T-helper 9 cell (primary cell): ENCODE measurements at places on chromosomes 6 and 20.

- no peak for DNase-seq
Measured at GRCh38 chr6:56356426-56356825, 109.0 kb upstream of the COL21A1 start.

GRCh38 chr6:139474145-139475108, 100.0 kb upstream of the CITED2 start:
- DNase-seq = no peak

- DNase-seq = no peak
Measured at GRCh38 chr6:155325700-155326516, 11.6 kb upstream of the TFB1M start.

DNA sequence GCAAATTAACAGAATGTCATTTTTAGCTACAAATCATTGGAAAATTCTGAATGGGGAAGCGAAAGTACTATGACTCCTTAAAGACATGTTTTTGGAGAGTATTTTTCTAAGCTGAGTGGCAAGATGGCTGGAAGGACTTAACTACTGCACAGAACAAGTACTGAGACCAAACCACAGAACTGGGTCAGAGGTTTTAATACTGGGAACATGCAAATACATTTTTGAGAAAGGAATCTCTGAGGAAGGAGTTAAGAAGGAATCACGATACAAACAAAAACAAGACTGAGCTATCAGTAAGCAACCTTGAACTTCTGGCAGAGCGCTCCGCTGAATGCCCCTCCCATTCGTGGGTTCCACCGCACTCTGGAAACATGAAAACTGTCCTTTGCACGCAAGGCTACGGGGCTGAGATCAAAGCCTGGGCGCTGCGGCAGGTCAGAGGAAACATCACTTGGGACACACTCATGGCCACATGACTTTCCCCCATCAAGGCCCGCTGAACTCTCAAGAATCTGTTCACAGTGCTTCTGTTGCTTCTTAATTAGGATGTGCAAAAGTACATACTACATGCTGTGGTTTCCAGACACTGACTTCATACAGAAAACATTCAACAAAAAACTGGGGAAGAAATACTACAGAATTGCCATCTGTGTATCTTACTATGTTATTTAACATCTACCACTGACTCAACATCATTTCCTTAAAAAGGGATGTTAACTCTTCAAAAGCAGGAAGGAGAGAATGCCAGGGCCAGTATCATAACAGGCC, 27.8 kb downstream of the SLC23A2 start:
- no peak for DNase-seq

DNA sequence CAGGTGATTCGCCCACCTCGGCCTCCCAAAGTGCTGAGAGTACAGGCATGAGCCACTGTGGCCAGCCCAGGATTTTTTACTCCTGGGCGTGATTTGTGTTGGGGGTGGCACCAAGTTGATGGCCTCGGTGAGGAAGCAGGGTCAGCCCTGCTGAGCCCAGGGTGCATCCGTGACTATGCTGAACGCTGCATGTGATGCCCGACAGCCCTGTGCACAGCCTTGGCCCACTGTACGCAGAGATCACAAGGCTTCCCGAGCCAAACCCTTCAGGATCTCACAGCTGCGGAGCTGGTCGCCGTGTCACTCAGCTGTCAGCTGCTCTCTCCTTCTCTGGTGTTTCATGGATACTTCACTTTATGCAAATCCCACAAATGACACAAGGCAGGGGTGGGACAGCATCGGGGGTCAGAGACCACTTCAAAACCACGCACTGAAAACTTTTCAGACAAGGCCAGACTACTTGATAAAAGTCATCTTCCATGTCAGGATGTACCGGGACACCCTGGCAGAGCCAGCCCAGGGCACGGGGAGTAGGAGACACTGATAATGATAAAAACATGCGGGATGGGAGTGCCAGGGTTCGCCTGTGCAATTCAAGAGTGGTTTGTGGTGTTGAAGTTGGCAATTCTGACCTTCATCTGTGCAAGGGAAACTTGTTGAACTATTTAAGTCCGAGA, 31.2 kb upstream of the RPS6KA2 start:
- DNase-seq = no peak

- DNase-seq = no peak
Measured at GRCh38 chr6:144248003-144248402, 37.1 kb upstream of the UTRN start.

DNA sequence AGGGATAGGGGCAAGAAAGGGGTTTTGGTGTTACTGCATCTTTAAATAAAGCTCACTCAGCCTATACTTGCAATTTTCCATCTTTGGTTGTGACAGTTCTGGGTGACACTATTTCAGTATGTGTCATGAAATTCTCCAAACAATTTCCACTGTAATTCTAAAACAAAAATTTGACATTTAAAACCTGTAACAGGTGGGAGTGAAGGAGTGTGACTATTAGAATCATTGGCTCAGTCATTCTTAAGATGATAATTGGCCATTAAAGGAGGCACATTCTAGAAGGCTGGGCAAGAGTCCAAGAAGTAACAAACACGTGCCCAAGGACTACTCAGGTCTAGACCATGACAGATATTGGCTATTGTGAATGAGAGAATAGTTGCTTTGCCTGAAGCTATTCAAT, 153.3 kb upstream of the ARG1 start:
- DNase-seq = no peak

DNA sequence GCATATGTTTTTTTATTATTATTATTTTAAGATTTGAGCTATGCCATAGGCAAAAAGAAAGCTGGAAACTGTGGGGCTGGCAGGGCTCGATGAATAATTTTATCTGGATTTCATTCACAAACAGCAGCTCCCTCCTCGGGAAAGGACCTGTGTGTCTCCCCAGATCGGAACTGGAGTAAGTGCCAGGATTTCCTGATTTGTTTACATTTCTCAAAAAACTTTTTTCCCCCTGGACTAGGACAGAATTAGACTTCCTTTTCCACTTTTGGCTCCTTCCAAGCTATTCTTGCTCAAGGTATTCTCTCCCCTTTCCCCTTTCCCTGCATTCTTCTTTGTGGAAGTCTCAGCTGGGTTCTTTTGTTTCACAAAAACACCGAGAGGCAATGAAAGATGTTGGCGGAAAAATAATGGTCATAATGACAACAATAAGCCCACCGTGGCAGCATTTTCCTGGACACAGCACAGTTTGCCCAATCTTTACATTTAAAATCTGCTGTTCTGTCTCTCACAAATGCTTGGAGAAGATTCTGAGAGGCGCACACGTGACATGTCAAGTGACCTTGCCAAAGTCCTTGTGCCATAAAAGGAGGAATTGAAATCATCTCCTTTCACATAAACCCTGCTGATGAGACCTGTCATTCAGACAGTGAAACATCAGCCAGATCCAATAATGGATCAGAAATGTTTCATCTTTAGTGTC, 85.8 kb upstream of the PREP start:
- DNase-seq = no peak

DNA sequence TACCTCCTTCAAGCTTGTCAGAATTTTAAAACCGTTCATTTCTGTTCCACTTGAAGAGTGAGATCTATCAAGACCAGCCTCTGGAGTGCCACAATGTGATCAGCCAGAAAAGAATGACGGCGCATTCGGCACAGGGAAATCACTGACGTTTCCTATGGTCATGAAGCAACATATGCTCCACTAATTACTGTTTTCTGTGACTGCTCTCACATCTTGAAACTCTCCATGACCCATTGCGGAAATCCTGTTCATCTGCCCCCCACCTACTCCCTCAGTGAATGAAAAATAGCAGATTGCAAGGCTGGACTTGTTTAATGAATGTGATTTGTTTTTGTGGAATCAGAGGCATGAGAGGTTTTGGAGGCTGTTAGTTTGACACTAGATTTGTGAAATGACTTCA, 53.2 kb downstream of the SAMD5 start:
- DNase-seq = no peak

DNA sequence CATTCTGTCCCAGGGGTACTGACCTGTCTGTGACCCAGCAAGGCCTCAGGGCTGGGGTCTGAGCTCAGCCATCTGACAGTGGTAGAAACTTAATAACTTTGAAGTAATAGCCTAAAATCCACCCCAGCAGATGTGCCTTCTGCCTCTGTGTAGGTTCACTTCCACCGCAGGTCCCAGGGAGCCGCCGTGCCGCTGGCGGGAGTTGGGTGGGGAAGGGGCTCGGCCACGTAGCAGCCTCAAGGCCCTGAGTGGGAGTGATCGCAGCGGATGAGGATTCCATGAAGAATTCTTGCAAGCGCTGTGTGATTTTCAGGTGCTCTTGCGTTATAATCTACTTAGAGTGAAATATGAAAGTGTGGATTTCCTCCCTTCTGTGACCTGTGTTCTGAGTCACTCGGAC, 163.7 kb downstream of the DTNBP1 start:
- DNase-seq = no peak

- DNase-seq = no peak
Measured at GRCh38 chr6:159267165-159267564, 98.0 kb downstream of the FNDC1 start.

DNA sequence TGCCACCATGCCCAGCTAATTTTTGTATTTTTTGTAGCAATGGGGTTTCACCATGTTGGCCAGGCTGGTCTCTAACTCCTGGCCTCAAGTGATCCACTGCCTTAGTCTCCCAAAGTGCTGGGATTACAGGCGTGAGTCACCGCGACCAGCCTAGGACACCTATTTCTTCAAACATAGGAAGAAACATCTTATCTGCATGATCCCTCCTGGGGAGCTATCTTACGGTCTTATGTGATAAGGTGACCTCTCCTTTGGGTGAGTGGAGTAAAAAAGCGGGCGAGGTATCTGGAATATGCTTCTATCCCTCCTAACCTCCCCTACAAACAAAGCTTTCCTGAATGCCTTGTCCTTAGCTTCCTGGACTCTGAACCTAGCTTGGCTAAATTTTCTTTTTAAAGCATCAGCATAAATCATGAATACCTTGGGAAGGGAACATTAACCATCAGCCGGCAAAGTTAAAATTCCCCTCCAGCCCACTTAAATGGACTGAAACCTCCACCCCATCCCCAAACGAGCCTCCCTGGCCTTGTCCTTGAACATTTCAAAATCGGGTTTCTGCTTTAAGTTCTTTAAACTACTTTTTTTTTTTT, 24.5 kb downstream of the RIPOR3 start:
- no peak for DNase-seq

GRCh38 chr6:13573669-13574110, 711 bp upstream of the SIRT5 start:
- no peak for DNase-seq

DNA sequence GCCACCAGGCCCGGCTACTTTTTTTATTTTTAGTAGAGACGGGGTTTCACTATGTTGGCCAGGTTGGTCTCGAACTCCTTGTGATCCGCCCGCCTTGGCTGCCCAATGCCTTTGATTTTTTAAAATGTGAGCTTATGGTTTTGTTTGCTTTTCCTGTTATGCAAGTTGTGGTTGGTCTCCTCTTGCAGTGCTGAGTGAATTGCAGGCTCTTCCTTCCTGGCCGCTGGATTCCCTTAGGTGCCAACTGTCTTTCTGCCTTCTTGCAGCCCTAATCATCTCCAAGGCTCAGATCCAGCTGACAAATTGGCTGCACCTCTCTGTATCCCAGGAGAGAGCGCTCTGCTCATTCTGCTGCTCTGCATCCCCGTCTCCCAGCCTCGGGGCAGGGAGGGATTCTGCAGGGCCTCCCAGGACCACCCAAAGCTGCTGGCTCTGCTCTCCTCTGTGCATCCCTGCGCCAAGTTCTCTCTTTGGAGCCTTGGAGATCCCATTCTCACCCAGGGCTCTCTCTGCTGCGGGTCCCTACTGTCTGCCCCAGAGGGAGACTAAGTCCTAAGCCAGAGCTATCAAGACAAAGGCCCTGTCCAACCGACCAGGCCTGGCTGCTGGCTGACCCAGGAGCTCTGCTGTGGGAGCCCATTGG, 14.1 kb upstream of the EMILIN3 start:
- no peak for DNase-seq
